ENCODE measurements at places on chromosomes 4 and X. TPM values are rescaled to one million over a fixed set of nuclear protein-coding genes. Genes with fewer than 3 reads are reported as not detected.

DNA sequence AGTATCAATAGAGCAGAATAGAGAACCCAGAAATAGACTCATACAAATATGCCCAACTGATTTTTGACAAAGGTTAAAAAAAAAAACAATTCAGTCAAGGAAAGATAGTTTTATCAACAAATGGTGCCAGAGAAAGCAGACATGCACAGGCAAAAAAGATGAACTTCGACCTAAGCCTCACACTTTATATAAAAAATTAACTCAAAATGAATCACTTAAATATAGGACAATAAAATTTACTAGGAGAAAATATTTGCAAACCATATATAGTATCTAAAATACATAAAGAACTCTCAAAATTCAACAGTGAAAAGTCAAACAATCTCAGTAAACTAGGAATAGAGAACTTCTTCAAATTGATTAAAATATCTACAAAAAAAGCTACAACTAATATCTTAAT lies 29.7 kb downstream of the HUWE1 start:
- peaks cover 31% of the 10 kb centered on the region for H3K4me1 ChIP-seq
- peaks cover 7% of the 10 kb centered on the region for H3K36me3 ChIP-seq
- H3K27ac ChIP-seq: no peak overlapping the region
- no peak for DNase-seq
- H3K4me3 ChIP-seq: no peak overlapping the region
- no peaks in the 10 kb centered on the region for H3K27me3 ChIP-seq

- no peaks in the 10 kb centered on the region for H3K27me3 ChIP-seq
- peak overlapping the region; percentile 84 for H3K27ac ChIP-seq
Observed at GRCh38 chr4:88609387-88609786, 17.1 kb downstream of the HERC3 start.

- H3K4me3 ChIP-seq: peak overlapping the region; percentile 61
- no peak overlapping the region for H3K27ac ChIP-seq
- no peaks in the 10 kb centered on the region for H3K36me3 ChIP-seq
- H3K4me1 ChIP-seq: peaks cover 14% of the 10 kb centered on the region
- no peak for DNase-seq
Observed at GRCh38 chr4:83335701-83336100, 1.1 kb upstream of the HPSE start.

LPAR4 gene
- 0.36 TPM for total RNA-seq
